ENCODE measurements at places on chromosomes 7 and 10.

DNA sequence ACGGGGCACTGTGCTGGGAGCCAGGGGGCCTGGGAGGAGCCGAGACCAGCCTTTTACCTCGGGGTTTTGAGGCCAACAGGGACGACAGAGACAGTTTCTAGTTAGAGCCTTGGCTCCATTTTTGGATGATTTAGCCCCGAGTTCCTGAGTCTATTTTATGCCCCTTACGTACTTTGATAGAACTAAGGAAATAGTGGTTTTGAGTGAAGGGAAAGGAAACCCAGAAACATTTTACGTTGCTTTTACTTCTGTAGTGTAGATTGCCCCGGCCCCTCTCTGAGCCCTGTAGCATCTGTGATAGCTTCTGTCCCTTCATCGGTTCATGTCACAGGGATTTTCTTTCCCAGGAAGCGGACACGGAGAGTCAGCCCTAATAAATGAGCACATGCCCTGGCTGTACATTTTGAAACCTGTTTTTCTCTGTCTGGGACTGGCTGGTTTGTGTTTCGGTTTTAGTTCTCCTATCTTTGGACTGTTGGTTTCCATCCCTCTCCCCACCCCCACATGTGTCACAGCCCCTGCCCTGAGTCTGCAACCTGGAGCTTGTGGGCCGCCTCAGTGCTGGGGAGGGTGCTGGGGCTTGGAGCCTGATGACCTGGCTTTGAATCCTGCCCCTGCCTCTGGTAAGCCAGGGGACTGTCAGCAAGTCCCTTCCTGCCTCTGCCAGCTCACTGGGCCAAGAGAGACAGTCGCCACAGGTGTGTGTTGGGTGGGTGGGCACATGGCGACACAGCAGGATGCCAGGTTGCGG lies 6.9 kb upstream of the ORAI2 start:
- DNase-seq, result peak; percentile 90

GRCh38 chr10:27578316-27578715 lies 74.2 kb downstream of the RAB18 start:
- DNase-seq, result no peak

DNA sequence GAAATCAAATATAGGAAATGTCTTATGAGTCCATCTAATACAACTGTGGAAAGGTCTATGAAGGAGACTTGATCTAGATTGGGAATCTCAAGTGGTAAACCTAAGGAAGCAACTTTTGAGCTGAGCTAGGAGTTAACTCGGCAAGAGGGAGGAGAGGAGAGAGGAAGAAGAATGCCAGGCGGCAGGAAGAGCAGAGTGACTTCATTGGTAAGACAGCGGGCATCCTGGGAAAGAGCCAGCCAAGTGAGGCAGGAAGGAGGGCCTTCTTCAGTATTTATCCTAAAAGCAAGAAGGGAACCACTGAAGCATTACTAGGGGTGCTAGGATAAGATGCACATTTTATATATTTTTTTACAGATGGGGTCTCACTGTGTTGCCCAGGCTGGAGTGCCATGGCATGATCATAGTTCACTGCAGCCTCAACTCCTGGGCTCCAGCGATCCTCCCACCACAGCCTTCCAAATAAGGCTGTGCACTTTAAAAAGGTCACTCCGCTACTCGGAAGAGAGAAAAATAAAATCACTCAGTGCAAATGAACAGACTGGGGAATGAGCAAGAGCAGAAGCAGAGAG lies 2.0 kb downstream of the BCL7B start:
- DNase-seq, result no peak

GRCh38 chr7:136023134-136023869 lies 46.1 kb upstream of the MTPN start:
- no peak for DNase-seq

DNA sequence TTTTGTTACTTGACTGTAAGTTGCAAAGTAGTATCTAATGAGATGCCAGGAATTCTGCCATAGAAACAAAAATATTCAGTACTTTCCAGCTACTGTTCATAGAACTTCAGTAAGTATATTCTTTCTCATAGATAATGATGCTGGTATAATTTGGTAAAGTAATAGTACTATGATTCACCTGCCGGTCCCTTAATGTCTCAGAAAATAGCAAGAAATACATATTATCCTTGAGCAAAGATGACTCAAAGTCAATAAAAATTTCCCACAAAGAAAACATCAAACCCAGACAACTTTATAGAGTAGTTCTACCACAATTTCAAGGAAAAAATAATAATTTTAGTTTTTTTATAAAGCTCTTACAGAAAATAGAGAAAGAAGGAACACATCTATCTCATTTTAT lies 105.4 kb downstream of the EPDR1 start:
- no peak for DNase-seq

- DNase-seq, result no peak
Measured at GRCh38 chr7:127770885-127771284, 118.9 kb downstream of the SND1 start.

- no peak for DNase-seq
Measured at GRCh38 chr10:61821153-61821552, 80.3 kb upstream of the ARID5B start.

GRCh38 chr7:139639563-139639962 lies 116.1 kb downstream of the CLEC2L start:
- no peak for DNase-seq

DNA sequence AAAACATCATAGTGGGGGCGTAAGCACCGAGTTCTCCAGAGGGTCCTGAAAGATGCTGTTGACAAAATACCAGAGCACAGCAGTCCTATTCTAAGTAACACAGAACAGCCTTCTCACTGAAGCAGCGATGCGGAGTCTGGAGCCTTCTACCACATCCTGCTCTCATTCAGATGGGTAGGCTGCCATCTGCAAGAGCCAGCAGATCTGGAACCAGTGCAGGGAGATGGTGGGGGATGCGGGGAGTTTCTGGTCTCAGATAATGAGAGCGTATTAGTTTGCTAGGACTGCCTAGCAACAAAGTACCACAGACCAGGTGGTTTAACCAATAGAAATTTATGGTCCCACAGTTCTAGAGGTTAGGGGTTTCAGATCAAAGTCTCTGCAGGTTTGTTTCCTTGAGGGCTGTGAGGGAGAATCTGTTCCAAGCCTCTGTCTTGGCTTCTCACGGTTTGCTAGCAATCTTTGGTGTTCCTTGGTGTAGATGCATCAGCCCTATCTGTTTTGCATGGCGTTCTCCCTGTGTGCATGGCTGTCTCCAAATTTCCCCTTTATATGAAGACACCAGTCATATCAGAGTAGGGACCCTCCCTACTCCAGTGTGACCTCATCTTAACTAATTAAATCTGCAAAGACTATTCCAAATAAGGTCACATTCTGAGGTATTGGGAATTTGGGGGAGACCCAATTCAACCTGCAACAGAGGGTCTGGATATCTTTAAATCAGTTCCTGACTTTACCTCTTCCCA lies 52.0 kb upstream of the STEAP1B start:
- no peak for DNase-seq

DNA sequence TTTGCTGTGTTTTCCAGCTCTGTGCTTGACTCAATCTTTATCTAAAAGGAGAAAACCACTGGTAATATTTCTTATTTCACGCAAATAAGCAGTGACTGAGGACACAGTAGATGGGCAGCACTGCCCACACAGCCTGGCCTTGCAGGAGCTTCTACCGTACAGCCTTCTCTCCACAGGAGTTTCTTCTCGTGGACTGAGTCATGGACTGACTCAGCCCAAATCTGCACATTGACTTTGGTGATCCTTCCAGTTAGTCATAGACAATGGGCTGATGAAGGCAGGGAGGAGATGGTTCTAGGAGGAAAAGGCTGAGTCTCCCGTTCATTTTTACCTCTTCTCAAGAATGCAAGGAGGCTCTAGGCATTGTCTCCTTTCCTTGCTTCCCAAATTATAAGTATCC lies 200.7 kb downstream of the RAPGEF5 start:
- no peak for DNase-seq

- DNase-seq, result no peak
Measured at GRCh38 chr7:83036721-83037380, 125.8 kb downstream of the PCLO start.

DNA sequence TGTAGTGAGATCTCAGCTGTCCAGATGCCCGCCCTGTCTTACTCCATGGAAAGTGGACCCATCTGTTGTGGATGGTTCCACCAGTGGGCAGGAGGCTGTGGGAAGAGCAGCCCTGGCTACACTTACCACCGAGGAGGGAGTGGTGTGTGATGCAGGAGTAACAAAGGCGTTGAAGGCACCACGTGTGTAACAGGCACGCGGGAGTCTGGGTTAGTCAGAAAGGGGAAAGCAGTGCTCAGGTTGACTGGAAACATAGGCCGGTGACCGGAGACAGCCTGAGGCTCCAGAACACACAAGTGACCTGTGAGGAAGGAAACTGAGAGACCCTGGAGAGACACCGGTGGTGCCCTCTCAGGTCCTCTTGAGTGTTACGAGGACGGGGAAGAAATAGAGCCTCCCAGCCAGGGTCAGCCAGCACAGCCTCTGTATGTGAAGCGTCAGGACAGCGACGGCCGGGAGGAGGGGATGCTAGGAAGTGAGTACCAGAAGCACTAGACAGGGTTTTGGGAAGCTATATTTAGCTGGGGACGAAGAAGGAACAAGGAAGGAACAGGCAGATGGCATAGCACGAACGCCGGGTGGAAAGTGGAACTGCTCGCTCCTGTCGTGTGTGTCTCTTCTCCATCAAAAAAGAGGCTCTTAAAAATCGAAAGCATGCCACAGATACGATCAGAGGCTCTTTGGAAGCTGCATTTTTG lies 51.7 kb downstream of the DAGLB start:
- DNase-seq, result no peak

DNA sequence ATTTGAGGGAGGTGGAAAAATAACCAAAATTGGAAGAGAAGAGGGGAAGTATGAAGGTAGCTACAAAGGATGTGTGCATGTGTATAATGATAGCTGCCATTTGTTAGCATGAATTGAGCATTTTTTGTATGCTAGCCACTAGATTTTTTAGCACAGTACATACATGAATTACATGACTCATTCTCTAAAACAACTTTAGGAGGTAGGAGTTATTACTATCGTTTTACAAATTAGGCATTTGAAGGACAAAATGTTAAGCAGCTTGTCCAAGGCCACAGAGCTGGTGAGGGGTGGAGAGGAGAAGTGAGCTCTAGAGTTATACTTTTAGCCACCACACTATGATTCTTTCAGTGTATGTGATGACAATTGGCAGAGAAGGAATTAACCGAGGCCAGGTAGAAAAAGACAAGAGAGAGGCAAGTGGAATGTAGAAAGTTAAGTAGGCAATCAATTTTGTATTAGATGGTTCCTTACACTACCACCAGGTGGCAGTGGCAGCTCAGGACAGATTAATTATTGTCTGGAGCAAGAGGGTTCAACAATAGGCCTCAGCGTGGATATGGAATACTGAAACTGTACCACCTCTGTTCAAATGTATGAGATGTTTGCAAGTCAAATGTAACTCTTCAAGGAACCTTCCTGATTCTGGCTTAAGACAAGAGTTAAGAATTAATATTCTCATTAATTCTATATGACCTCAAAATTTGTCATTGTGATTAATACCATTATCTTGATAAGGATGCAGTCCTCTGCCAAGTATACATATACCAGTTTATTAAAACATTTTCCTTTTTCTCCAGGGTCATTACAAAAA lies 128.0 kb downstream of the MBL2 start:
- peak; percentile 70 for DNase-seq

GRCh38 chr10:78808736-78809367 lies 259.9 kb upstream of the ZMIZ1 start:
- DNase-seq, result no peak

DNA sequence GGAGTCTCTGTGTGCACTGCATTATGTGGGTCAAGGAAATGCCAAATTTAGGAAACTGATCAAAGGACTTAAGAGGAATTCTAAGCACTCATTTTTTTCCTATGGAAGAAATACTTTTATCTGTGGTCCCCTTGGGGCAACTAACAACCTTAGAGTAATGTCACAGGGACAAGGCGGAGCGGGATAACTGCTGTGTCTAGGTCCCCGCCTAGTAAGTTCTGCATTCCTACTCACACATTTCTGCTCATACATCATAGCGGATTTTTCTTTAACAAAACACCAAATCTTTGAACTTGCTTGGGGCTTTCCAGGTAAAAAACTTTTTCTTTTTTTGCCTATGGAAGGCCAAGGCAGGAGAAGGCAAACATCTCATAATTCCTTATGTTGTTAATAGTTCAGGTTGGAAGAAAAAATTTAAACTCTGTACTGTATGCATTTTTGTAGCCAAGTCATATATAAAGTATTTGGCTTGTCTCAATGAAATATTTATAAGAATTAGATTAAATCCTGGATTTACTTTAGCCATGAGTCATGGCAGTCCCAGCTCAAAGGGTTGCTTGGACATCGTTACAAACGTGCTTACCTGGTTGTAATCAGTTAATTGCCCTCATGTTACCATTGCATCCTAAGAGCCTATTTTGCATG lies 285.0 kb downstream of the PHTF2 start:
- DNase-seq, result no peak

DNA sequence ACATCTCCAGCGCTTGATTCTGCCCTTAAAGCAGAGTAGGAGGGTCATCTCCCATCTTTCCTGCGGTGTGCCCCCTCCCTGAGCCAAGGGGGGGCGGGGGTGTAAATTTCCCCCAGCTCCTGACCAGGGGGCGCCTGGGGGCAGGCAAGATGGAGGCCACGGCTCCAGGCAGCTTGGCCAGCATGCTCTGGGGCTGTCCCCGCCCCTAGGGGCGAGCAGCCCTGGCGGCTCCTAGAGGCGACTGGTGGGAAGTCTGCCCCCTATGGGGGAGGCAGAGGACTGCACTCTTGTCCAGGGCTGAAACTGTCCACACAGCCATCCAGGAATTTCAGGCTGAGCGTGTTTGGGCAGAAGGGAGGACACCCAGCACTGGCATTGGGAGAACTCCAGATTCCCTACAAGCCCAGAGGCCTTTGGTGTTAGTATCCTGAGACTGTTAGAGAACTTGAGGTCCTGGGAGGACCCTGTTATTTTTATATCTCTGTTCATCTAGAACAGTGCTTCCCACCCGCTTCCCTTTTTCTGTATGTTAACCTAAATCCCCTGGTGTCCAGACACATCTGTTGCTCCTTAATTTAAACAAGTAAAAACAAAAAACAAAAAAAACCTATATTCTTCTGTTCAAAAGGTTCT lies 4.6 kb downstream of the STRA8 start:
- DNase-seq, result peak; percentile 14

DNA sequence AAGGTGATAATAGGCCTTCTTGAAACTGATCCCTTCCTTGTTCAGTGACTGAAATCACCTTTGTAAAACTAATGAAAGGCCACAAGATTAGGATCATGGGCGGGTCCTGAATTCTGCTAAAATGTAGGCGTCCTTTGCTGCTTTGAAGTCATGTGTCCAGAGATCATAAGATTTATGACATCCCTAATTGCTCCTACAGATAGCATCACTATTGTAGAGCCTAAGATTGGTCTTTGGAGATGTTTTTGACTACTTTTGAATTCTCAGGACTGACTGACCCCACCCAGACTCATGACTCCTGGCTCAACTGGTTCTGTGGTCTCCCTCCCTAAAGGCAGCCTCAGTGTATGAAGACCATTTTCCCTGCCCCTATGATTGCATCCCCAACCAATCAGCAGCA lies 322.6 kb upstream of the SEMA3D start:
- DNase-seq, result no peak

DNA sequence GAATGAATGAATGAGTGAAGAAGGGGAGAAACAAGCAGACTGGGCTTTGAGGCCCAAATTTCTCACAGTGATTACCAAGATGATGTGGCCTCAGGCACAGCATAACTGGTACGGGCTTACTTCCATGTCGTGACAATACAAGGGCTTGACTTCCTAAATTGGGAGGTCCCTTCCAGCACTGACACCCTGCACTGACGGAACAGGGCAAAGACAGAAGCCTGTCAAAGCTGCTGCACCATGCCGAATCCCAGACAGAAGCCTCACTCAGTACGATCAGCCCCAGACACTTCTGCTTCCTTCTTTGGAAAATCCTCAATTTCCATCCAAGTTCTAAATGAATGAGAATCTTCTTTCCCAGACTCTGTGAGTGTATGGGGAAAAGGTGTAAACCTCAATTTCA lies 51.9 kb downstream of the GNA12 start:
- DNase-seq, result no peak

Data from common myeloid progenitor, CD34-positive (primary cell).